ENCODE measurements at places on chromosomes 5 and 9. TPM values are rescaled to one million over a fixed set of nuclear protein-coding genes. Genes with fewer than 3 reads are reported as not detected.

- H3K36me3 ChIP-seq, result no peaks in the 10 kb centered on the region
- H3K27ac ChIP-seq, result no peak overlapping the region
- H3K27me3 ChIP-seq, result peaks cover 2% of the 10 kb centered on the region
- no peak for DNase-seq
- no peak overlapping the region for H3K4me3 ChIP-seq
- H3K4me1 ChIP-seq, result no peaks in the 10 kb centered on the region
These were observed 67.3 kb downstream of the NPR3 start for GRCh38 chr5:32778403-32778802.

The PCDHB8 gene
- 4.6 TPM for total RNA-seq

DNA sequence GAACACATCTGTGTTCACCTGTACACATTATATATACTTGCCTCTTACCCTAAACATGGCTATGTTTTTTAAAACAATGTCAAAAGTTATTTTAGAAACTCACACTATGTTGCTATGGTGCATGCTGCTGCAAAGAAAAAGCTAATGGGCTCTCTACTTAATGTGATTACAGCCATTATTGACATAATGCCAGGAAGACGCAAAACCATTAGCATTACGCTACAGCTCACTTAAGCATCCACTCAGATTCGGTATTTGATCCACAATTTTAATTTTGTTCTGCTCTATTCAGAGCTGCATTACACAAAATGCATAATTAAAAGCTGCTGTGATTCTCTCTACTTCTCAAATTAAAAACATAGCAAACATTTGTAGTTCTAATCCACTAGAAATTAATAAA is 395.2 kb downstream of the BNC2 start:
- no peak for DNase-seq
- peaks cover 35% of the 10 kb centered on the region for H3K4me1 ChIP-seq
- H3K36me3 ChIP-seq, result peaks cover 28% of the 10 kb centered on the region
- H3K27me3 ChIP-seq, result no peaks in the 10 kb centered on the region

The ANKRD18B gene
- total RNA-seq, result 11.0 TPM

DNA sequence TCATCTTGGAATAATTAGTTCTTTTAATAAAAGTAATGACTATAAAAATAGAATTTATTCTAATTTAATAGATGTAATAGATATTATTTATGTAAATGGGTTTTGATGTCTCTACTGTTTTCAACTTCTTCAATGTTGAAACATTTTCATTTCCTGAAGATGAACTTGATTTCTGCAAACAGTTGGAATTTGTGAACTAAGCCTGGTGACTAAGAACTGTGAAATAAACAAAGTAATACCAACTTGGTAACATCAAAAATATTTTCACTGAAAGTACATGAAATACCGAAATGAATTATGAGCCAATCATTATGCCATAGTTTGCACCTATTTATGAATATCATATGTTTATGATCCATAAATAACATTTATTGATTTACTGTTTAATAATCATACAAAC is 143.8 kb upstream of the FGF10 start:
- peaks cover 6% of the 10 kb centered on the region for H3K4me1 ChIP-seq
- no peak overlapping the region for H3K4me3 ChIP-seq
- H3K36me3 ChIP-seq, result no peaks in the 10 kb centered on the region
- no peaks in the 10 kb centered on the region for H3K27me3 ChIP-seq
- no peak for DNase-seq
- no peak overlapping the region for H3K27ac ChIP-seq

The CKMT2 gene
- total RNA-seq, result 3.1 TPM

GRCh38 chr5:131525805-131526204 is 109.2 kb downstream of the RAPGEF6 start:
- peaks cover 11% of the 10 kb centered on the region for H3K4me1 ChIP-seq
- no peak for DNase-seq
- H3K27me3 ChIP-seq, result no peaks in the 10 kb centered on the region
- no peak overlapping the region for H3K27ac ChIP-seq
- no peaks in the 10 kb centered on the region for H3K36me3 ChIP-seq

- no peak overlapping the region for H3K27ac ChIP-seq
- H3K27me3 ChIP-seq, result no peaks in the 10 kb centered on the region
These were observed 53.5 kb downstream of the ZFR start for GRCh38 chr5:32390819-32391591.

The C5orf52 gene
- total RNA-seq, result not detected

The SPATA31D4 gene
- total RNA-seq, result not detected

DNA sequence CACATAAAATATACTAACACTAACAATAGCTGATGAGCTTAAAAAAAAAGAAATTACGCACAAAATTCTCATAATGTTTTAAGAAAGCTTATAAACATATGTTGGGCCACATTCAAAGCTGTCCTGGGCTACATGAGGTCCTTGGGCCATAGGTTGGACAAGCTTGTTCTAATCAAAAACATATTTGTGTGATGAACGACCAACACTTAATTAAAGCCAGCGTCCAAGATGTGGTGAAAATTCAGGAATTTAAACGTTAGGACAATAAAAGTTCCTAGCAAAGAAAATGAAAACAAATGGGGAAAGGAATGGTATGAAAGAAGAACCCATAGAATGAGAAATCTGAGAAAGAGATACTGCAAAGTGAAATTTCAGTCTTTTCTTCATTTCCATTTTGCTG is 429.6 kb upstream of the DMAC1 start:
- H3K27ac ChIP-seq, result no peak overlapping the region
- DNase-seq, result no peak
- no peak overlapping the region for H3K4me3 ChIP-seq
- peaks cover 7% of the 10 kb centered on the region for H3K4me1 ChIP-seq
- no peaks in the 10 kb centered on the region for H3K36me3 ChIP-seq
- no peaks in the 10 kb centered on the region for H3K27me3 ChIP-seq

DNA sequence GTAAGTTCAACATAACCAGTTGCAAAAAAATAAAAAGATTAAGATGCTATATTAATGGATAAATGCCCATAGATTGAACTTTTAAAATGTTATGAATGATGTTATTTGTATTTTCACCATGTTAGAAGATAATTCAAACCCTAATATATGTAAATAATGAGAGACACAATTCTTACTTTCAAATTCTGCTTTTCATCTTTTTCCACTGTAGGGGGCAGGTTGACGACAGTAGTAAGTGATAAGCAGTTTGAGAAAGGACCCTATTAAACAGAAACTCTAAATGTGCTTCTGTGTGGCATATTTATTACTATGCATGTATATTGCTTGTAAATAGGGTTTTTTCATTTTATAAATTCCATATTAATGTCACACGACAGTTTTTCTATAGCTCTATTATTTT is 591.1 kb downstream of the SEMA5A start:
- H3K4me1 ChIP-seq, result no peaks in the 10 kb centered on the region
- no peaks in the 10 kb centered on the region for H3K36me3 ChIP-seq
- no peaks in the 10 kb centered on the region for H3K27me3 ChIP-seq
- no peak for DNase-seq

The SUB1 gene
- 255 TPM for total RNA-seq

DNA sequence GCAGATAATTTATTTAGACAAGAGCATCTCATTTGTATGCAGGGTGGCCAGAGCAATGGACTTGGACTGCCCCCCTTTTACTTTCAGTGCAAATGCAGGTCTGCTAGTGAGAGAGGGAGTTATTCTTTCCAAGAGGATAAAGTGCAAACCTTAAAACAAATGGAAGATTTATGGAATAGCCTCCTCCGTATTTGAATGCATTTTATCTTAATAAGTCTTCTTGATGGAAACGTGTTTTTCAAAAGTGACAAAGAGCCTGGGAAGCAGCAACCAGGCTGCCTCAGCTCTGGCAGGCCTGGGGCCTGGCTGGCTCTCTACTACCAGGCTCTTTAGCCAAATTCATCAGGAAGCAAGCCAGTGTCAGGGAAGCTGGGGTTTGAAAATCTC is 6.8 kb downstream of the NR2F1 start:
- H3K36me3 ChIP-seq, result peaks cover 8% of the 10 kb centered on the region
- H3K4me3 ChIP-seq, result no peak overlapping the region
- peaks cover 33% of the 10 kb centered on the region for H3K27me3 ChIP-seq
- peaks cover 33% of the 10 kb centered on the region for H3K4me1 ChIP-seq
- no peak for DNase-seq

DNA sequence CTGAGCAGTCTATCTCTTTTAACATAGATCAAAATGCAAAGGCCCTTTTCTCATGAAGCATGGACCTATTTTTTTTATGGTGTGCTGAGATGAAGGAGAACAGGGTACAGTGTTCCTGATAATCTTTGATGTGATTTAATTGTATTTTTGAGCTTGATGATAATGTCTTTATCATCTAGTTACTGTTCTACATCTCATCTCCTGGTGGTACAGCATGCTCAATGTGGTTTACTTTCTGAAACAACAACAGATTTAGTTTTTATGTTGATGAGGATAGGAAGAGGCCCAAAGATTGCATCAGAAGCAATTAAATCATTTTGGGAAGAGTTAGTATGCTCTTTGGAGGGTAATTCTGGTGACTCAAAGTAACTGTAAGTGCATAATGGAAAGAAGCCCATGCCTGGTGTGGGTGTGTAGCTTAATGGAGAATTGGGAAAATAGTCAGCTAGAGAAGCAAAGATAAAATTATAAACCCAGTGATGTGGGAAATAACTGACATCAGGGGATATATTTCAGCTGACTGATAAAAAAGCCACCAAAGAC is 123.0 kb upstream of the KCNN2 start:
- no peaks in the 10 kb centered on the region for H3K36me3 ChIP-seq
- DNase-seq, result no peak
- H3K4me1 ChIP-seq, result no peaks in the 10 kb centered on the region
- no peak overlapping the region for H3K27ac ChIP-seq
- H3K4me3 ChIP-seq, result no peak overlapping the region

The SLC6A19 gene
- not detected for total RNA-seq

DNA sequence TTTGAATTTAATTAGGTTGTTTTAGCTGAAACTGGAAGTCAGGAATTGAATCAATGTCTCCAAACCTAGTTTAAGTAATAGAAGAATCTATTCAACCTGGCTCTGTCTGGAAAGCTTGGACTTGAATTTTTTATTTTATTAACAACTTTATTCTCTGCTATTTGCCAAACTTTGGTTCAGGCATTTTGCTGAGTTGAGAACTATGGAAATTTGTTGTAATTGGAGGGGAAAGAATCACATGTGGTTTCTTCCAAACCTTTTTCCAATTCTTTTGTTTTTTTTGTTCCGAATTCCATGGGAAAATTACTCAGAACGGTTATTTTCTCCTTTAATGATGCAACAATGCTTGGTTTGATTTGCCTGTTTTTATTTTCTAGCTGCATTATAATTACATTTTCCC is 98.2 kb upstream of the RPS23 start:
- H3K4me3 ChIP-seq, result no peak overlapping the region
- H3K27ac ChIP-seq, result no peak overlapping the region
- peaks cover 24% of the 10 kb centered on the region for H3K36me3 ChIP-seq
- no peak for DNase-seq

GRCh38 chr9:120043448-120043847 is 536.5 kb downstream of the CDK5RAP2 start:
- H3K4me1 ChIP-seq, result peaks cover 24% of the 10 kb centered on the region
- H3K27ac ChIP-seq, result no peak overlapping the region
- DNase-seq, result no peak
- H3K27me3 ChIP-seq, result no peaks in the 10 kb centered on the region
- H3K36me3 ChIP-seq, result 0 out of 2 replicates have a peak, but pooled peaks cover 2% of the 10 kb centered on the region

GRCh38 chr5:163373436-163374084 is 63.8 kb upstream of the CCNG1 start:
- H3K4me3 ChIP-seq, result no peak overlapping the region
- peaks cover 22% of the 10 kb centered on the region for H3K4me1 ChIP-seq
- DNase-seq, result no peak

- no peak overlapping the region for H3K27ac ChIP-seq
- no peaks in the 10 kb centered on the region for H3K27me3 ChIP-seq
- DNase-seq, result no peak
- peaks cover 32% of the 10 kb centered on the region for H3K36me3 ChIP-seq
These were observed 65.4 kb downstream of the AUH start for GRCh38 chr9:91296354-91296753.

GRCh38 chr5:180830253-180831138 is 27.9 kb upstream of the MGAT1 start:
- H3K4me3 ChIP-seq, result peak overlapping the region; percentile 96
- peak; percentile 63 for DNase-seq
- peaks cover 70% of the 10 kb centered on the region for H3K27me3 ChIP-seq
- peaks cover 20% of the 10 kb centered on the region for H3K4me1 ChIP-seq
- H3K27ac ChIP-seq, result no peak overlapping the region

- H3K4me1 ChIP-seq, result peaks cover 5% of the 10 kb centered on the region
- H3K36me3 ChIP-seq, result peaks cover 9% of the 10 kb centered on the region
- no peak overlapping the region for H3K4me3 ChIP-seq
- no peaks in the 10 kb centered on the region for H3K27me3 ChIP-seq
These were observed 123.2 kb downstream of the MYO10 start for GRCh38 chr5:16812911-16813310.

- no peak for DNase-seq
- H3K4me1 ChIP-seq, result peaks cover 74% of the 10 kb centered on the region
- peak overlapping the region; percentile 46 for H3K27ac ChIP-seq
- H3K36me3 ChIP-seq, result no peaks in the 10 kb centered on the region
- H3K27me3 ChIP-seq, result no peaks in the 10 kb centered on the region
These were observed 55.5 kb downstream of the ROR2 start for GRCh38 chr9:91894536-91894935.

- H3K36me3 ChIP-seq, result no peaks in the 10 kb centered on the region
- DNase-seq, result no peak
- H3K4me1 ChIP-seq, result peaks cover 2% of the 10 kb centered on the region
- no peak overlapping the region for H3K4me3 ChIP-seq
- no peak overlapping the region for H3K27ac ChIP-seq
These were observed 35.4 kb upstream of the RXRA start for GRCh38 chr9:134290603-134291451.

GRCh38 chr9:14336244-14336643 is 22.3 kb upstream of the NFIB start:
- H3K4me1 ChIP-seq, result peaks cover 21% of the 10 kb centered on the region
- H3K4me3 ChIP-seq, result no peak overlapping the region
- H3K36me3 ChIP-seq, result no peaks in the 10 kb centered on the region
- H3K27me3 ChIP-seq, result no peaks in the 10 kb centered on the region

DNA sequence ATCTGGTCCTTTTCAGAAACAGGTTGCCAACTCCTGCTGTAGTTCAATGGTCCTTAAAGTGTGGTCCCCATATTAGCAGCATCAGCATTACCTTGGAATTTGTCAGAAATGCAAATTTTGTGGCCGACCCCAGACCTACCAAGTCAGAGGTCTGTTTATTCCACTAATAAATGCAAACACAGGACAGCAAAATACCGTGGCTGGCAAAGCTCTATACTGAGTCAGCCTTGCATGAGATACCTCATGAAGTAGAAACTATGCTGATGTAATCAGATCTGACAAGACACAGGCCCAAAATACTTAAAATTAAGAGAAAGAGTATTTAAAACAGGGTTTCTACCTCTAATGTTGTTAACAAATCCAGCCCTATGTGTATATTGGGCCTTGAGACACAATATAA is 3.0 kb downstream of the GOLM1 start:
- peaks cover 7% of the 10 kb centered on the region for H3K36me3 ChIP-seq
- no peak overlapping the region for H3K27ac ChIP-seq
- H3K4me3 ChIP-seq, result no peak overlapping the region
- no peak for DNase-seq

The HINT1 gene
- 197 TPM for total RNA-seq

The PRRC2B gene
- total RNA-seq, result 314 TPM

GRCh38 chr5:169637085-169637548 is at the start of gene DOCK2:
DOCK2 (plus strand) TSS chr5:169637275; CDS start chr5:169637327, 52 bp downstream.
- H3K36me3 ChIP-seq, result peaks cover 17% of the 10 kb centered on the region
- peaks cover 30% of the 10 kb centered on the region for H3K27me3 ChIP-seq
- H3K4me3 ChIP-seq, result peak within 1 kb of the TSS; percentile 90
